ENCODE measurements at places on chromosomes 7 and 10. TPM values are rescaled to one million over a fixed set of nuclear protein-coding genes. Genes with fewer than 3 reads are reported as not detected.

Gene CD36
- 9.4 TPM for total RNA-seq

Gene ACTL6B
- total RNA-seq: not detected

Gene CREB5
- 10.5 TPM for total RNA-seq

Gene EBLN1
- total RNA-seq: 0.17 TPM

DNA sequence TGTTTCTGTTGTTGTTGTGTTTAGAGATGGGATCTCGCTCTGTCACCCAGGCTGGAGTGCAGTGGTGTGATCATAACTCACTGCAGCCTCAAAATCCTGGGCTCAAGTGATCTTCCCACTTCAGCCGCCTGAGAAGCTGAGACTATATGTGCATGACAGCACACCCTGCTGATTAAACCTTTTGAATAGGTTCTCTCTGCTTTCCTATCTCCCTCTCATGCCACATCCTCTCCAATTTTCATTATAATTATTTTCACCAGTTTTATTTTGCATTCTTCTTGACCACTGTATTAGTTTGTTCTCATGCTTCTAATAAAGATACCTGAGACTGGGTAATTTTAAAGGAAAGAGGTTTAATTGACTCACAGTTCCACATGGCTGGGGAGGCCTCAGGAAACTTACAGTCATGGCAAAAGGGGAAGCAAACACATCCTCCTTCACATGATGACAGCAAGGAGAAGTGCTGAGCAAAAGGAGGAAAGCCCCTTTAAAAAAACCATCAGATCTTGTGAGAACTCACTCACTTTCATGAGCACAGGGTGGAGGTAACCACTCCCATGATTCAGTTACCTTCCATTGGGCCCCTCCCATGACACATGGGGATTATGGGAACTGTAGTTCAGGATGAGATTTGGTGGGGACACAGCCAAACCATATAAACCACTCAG lies 12.9 kb downstream of the AGK start:
- no peak for DNase-seq

GRCh38 chr10:91088300-91089140 lies 131.9 kb upstream of the PCGF5 start:
- peak; percentile 27 for DNase-seq

DNA sequence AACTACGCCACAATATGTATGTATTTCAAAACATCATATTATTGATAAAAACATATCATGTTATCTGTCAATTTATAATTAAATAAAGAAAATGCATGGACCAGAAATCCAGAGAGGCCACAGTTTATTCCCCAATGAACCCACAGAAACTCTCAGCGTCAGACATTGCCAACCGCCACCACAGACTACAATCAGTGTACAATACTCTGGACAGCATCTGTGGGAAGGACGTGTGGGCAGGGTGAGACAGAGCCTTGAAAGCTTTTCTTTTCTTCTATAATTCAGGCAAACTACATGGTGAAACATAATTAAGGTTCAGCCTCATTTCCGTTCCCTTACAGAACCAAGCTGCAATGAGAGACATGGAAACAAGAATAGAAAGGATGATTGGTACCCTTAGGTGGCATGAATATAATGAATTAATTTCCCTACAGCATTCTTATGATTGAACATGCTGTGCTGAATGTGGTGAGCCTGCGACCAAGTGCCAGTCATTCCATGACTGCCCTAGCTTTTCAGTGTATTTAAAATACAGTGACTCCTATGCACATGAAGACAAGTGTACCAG lies 909.3 kb downstream of the SORCS1 start:
- DNase-seq: no peak

DNA sequence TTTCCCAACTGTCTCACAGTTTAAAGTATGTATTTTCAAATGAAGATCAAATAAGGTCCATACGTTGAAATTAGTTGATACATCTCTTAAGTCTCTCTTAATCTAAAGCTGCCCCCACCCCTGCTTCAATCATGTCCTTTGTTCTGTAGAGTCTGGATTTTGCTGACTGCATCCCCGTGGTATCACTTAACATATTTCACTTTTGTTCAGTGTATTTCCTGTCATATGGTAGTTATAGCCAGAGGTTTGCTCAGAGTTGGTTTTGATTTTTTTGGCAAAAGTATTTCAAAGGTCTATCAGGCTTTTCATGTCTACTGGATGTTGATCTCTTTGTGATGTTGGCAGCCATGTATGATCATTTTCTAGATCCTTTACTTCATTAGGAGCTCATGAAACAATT lies 54.4 kb upstream of the ARID5B start:
- DNase-seq: no peak

DNA sequence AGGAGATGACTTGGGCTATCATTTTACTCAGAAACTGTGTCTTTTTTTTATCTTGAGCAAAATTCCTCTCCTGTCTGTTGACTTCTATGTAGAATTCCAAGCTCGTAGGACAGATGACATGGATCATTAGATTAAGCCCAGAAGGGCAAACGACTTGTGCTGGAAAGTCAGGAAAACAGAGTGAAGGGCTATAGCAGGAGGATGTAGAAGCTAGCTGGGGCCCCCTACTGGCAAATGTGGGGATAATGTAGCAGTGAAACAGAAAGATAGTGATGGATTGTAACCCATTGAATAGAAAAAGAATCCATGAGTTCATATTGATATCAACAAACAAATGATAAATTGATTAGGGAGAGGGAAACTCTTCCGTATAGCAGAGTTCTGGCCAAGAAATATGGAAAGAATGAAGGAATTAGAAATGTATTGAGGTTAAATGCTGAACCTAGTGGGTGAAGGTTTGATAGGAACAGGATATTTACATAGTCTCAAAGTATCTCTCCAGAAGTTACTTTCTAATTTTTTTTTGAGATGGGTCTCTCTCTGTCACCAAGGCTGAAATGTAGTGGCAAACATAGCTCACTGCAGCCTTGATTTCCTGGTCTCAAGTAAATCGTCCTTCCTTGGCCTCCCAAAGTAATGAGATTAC lies 103.6 kb downstream of the LYZL1 start:
- peak; percentile 38 for DNase-seq

GRCh38 chr10:102691285-102692066 lies 22.7 kb downstream of the ARL3 start:
- DNase-seq: no peak

DNA sequence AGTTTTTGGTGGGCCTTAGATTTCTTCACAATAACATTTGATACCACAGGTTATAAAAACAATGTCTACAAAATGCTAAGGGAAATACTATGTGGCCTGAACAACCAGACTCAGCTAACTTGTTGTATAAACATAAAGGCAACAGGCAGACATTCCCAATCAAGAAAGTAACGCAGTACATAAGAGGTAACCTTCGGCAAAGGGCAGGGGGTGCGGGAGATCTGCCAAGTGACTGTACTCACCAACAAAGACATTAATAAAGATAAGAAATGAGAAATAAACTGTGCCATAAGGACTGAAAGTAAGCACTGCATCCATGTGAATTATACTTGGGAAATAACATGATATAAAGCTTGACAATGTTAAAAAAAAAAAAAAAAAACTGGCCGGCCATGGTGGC lies 15.4 kb downstream of the NSUN6 start:
- no peak for DNase-seq

- no peak for DNase-seq
Measured at GRCh38 chr7:84908196-84908793, 278.6 kb downstream of the SEMA3D start.

DNA sequence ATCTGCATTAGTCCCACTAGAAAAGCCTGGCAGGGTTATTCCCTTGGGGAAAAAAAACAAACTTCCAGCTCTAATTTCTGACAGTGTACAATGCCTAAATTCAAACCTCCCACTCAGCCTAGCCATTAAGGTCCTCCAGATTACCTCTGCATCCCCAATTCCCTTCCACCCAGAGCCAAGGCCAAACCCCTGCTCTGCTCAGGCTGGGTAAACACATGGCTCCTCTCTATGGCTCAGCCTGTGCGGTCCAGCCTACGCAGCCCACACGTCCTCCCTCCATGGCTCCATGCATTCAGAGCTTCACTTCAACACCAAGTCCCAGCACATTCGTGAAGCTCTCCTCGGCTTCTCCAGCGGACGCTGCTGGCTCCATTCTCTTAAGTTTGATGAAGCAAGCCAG lies 5.2 kb downstream of the DLG5 start:
- DNase-seq: no peak

DNA sequence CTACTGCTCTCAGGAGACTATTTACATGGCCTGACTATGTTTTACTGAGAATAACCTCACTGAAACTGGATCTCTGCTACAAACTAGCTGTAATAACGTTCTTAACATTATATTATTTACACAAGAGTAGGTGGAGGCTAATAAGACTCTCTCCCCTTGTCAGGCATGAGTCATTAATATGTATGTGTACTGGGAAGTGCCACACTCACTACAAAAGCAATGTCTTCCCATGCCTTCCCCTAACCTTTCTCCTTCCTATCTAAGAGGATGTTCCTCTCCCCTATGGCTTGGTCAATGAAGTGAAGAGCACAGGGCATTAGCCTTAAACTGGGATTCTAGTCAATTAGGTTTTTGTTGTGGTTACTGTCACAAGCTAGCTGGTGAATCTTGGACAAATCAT lies 147.9 kb downstream of the DGKB start:
- peak; percentile 48 for DNase-seq

DNA sequence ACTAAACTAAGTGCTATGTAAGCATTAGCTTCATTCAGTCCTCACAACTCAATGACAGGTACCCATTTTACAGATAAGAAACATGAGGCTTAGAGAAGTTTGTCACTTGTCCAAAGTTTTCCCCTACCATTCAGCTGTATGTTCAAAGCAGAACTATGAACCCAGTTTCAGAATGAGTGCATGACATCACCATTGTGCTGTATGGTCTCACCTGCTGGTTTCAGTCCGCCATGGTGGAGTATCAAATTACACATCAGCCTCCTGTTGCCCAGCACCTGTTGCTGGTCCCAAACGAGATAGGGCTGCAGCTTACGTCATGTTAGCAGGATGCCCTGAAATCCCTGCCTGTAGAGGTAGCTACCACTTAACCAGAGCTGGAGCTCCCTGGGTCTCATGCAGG lies 95.0 kb downstream of the DYNC1I1 start:
- DNase-seq: no peak

DNA sequence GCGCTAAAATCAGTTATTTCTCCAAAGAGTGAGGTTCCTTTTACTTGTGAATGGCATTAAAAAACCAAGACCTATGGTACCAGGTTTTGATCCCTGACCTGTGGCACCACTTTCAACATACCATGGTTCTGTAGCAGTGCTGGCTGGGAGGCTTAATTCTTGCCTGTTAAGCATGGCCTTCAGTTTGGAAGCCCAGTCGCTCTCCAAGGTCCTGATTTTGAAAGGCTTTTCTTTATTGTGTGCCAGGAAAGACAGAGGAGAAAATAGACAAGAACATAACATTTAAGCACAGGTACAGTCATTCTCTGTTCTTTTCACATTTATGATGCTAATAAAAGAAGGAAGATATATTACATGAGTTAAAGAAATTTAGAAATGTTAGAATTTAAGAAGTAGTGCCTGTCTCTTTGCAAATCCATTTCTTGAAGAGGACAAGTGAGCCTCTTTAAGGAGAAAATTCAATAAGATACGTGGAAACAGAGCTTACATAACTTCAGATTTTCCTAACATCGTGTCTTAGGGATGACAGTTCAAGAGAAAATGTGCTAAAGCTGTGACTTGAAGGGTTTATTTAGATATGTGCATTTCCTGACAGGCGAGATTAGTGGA lies 357.6 kb downstream of the DPP6 start:
- DNase-seq: peak; percentile 24

DNA sequence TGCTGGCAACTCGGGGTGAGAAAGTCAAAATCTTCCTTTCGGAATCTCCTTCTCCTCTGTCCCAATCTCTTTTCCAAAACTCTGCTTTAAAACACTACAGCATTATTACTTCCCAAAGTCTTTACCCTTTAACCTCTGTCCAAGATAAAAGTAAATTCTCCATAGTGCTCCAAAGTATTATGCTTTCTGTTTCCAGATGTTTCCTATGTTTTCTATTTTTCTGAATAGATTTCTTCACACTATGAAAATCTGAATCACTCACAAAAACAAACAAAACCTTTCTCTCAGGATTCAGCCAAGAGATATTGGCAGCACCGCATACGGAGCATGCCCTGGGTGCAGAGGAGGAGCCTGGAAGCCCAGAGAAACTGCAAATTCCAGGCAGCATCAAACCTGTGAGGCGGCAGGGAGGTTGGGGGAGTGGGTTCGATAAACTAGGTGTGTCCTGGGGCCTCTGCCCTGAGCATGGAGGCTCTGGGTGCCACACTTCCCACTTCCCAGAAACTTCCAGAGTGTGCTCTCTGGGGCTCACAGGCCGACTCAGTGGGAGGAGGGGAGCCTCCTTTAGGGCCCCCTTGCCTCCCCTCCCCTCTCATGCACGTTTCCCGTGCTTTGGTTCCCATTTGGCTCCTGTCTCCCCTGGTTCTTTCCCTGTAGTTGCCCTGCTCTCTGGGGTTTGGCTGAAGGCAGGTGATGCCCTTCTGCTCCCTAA lies 35.6 kb downstream of the VIPR2 start:
- DNase-seq: no peak

DNA sequence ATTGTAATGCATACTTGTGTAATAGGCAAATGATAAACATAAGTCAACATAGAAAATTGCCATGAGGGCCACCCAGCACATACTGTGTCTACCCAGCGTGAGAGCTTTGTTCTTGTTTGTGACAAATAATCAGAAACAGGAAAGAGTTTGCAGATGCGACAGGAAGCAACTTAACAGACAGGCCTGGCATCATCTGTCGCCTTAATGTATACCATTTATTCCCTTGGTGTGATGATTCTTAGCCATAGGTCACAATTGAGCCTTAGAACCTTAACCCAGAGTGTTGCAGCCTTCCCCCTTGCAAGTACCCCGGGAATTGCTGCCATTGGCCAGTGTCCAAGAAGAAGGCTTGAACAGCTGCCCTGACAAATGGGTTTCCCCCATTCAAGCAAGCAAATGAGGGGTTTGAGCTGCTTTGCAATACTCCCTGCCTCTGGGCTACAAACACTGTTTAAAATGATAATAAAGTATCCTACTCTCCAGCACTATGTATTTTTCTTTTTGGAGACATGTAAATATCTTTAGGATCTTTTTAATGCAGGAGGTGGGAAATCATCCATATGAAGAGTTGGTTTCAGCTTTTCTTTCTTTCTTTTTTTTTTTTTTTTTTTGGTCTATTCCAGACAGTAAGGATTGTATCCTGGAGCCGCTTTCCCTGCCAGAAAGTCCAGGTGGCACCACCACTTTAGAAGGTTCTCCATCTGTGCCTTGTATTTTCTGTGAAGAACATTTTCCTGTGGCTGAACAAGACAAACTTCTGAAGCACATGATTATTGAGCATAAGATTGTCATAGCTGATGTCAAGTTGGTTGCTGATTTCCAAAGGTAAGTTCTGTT lies 80.0 kb downstream of the ZNF277 start:
- no peak for DNase-seq

All from M059J (cell line).